Colonic mucosa (tissue), 4 donors: ENCODE measurements at places on chromosomes 6 and 20. TPM values are rescaled to one million over a fixed set of nuclear protein-coding genes. Genes with fewer than 3 reads are reported as not detected.

DNA sequence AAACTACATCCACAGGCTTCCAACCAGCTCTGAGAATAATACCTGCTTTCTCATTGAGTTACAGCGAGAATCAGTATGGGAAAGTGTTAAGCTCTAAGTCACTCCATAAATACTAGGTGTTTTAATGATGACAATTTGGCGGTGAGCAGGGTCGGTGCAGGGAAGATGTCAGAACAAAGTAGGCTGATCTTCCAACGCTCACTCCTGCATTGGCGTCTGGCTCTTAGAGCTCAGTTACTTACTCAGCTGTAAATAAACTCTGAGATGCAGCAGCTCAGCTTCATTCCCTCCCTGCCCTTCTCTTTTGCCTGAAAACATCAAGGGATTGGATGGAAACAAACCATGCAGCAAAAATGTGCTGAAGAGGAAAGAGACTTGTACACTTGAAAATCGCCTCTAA is 102.5 kb upstream of the SPACA1 start:
- no peaks in the 10 kb centered on the region for H3K36me3 ChIP-seq
- DNase-seq = no peak
- no peak overlapping the region for H3K4me3 ChIP-seq
- no peak overlapping the region for H3K27ac ChIP-seq
- no peaks in the 10 kb centered on the region for H3K4me1 ChIP-seq

TRDN gene
- total RNA-seq = not detected

- no peaks in the 10 kb centered on the region for H3K36me3 ChIP-seq
- no peak overlapping the region for H3K4me3 ChIP-seq
- H3K27ac ChIP-seq = no peak overlapping the region
Observed at GRCh38 chr6:97240222-97240621, 42.8 kb downstream of the MMS22L start.

DNA sequence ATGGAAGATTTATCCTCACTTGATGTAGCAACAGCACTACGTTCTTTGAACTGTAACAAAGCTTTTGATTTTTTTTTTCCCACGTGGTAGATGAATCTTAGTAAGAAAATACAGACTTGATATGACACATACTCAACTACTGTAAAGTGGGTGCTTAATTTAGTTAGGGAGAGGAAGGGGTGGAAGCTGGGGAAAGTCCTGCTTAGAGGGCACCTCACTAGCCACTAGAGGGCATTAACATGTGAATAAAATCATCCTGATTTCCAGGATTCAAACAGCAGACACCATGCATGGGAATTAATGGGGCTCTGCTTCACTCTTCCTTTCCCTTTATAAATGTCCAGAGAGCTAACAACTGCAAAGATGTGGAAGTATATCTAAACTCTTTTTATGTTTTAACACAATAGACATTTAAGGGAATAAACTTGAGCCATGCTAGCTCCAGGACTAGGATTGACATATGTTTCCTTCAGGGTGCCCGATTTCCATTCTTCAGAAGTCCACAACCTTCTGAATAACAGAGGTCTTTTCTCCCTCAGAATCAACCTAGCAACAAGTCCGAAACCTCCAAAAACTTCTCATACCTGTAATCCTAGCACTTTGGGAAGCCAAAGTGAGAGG is 250.1 kb downstream of the ATXN1 start:
- no peak overlapping the region for H3K27ac ChIP-seq
- H3K4me1 ChIP-seq = peaks cover 3% of the 10 kb centered on the region
- no peaks in the 10 kb centered on the region for H3K36me3 ChIP-seq
- DNase-seq = no peak
- H3K4me3 ChIP-seq = no peak overlapping the region

CPNE5 gene
- total RNA-seq = 4.6 TPM

- no peaks in the 10 kb centered on the region for H3K36me3 ChIP-seq
- peaks cover 13% of the 10 kb centered on the region for H3K4me1 ChIP-seq
- no peak for DNase-seq
- no peak overlapping the region for H3K4me3 ChIP-seq
- no peak overlapping the region for H3K27ac ChIP-seq
- no peaks in the 10 kb centered on the region for H3K27me3 ChIP-seq
Observed at GRCh38 chr6:53922539-53922981, 127.8 kb downstream of the LRRC1 start.

DNA sequence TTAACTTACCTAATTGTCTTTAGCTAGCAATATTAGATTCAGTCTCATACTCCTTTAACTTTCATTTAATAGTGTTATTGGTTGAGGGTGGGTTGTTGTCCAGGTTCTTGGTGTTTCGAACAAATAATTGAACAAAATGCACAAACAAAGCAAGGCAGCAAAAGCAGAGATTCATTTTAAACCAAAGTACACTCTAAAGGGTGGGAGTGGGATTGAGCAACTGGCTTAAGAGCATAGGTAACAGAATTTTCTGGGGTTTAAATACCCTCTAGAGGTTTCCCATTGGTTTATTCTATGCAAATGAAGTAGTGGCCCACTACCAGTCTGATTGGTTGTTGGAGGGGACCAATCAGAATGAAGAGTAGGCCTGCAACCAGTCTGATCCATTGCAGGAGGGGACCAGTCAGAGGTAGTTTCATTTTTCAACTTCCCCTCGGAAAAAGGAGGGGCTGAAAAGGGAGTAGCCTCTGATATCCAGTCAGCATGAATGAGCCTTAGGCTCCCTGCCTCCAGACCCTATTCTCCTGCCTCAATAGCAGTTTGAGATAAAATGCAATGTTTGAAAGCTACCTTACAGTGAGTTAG is 26.3 kb upstream of the RAB23 start:
- H3K36me3 ChIP-seq = no peaks in the 10 kb centered on the region
- H3K4me3 ChIP-seq = no peak overlapping the region
- H3K27ac ChIP-seq = no peak overlapping the region
- no peaks in the 10 kb centered on the region for H3K27me3 ChIP-seq

DNA sequence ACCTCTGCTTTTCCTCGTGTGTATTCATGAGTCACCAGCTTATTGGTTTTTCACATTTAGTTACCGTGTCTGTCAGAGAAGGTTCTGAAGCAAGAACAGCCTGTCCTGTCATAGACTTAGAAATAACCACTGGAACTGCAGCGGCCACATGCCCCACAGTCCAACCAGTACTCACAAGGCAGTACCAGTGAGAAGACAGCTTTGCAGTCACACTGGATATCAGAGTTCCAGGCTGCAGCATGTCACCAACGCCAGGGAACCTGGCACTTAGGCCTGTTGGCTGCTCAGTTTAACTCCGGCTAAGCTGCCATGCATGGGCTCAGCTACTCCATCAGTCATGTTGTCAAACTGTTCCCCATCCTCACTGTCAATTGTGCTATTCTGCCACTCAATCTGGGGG is 40.1 kb downstream of the ADNP start:
- no peak overlapping the region for H3K4me3 ChIP-seq
- peaks cover 9% of the 10 kb centered on the region for H3K36me3 ChIP-seq
- DNase-seq = no peak
- H3K27me3 ChIP-seq = no peaks in the 10 kb centered on the region

OXT gene
- not detected for total RNA-seq

- H3K36me3 ChIP-seq = no peaks in the 10 kb centered on the region
- H3K4me3 ChIP-seq = no peak overlapping the region
- no peak for DNase-seq
- H3K27me3 ChIP-seq = no peaks in the 10 kb centered on the region
- peaks cover 6% of the 10 kb centered on the region for H3K4me1 ChIP-seq
- H3K27ac ChIP-seq = no peak overlapping the region
Observed at GRCh38 chr6:35028781-35029769, 112.1 kb downstream of the TCP11 start.

DNA sequence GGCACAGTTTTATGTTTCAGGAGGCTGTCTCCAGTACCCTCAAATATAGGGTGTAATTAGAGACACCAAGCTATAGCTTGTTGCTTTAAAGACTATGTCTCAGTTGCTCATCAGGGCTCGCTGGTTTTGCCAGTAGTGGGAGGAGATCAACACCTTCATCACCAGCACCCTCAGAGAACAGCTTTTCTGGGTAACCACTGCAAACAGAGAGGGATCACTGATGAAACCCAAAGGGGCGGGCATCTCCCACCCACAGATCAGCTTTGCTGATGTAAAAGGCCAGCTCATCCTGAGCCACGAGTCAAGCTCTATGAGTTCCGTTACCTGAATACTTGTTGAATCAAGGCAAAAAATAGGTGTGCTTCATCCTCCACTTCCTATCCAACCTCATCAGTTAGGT is 187.7 kb downstream of the AIG1 start:
- H3K4me1 ChIP-seq = no peaks in the 10 kb centered on the region
- H3K27me3 ChIP-seq = no peaks in the 10 kb centered on the region
- no peaks in the 10 kb centered on the region for H3K36me3 ChIP-seq

MDFI gene
- 1.9 TPM for total RNA-seq

DNA sequence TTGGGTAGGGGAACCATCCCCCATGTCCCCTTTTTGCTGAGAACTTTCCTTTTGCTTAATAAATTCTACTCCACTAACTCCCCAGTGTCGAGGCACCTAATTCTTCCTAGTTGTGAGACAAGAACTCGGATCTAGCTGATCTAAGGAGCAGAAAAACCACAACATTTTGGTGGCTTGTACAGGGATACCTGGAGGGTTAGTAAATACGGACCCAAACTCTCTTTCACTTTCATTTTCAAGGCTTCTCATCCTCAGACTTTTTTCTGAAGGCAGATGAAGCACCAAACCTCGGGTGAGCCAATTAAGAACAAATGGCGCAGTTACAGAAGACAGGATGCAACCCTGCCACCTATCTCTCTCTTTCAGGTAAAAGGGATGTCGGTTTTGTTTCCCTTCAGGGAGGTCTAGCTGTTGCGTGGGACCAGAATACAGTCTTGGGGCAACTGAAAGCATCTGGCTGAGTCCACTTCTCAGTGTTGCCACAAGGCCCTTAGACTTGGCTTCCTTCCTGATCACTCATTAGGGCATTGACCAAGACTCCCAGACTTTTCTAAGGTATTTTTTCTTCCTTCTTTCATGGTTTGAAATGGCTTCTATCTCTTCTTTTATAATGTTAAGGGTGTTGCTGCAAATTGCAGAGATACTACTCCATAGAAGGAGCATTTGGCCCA is 11.1 kb upstream of the HTR1B start:
- H3K4me1 ChIP-seq = no peaks in the 10 kb centered on the region
- no peaks in the 10 kb centered on the region for H3K36me3 ChIP-seq
- no peak overlapping the region for H3K27ac ChIP-seq
- no peak for DNase-seq
- H3K27me3 ChIP-seq = no peaks in the 10 kb centered on the region

DNA sequence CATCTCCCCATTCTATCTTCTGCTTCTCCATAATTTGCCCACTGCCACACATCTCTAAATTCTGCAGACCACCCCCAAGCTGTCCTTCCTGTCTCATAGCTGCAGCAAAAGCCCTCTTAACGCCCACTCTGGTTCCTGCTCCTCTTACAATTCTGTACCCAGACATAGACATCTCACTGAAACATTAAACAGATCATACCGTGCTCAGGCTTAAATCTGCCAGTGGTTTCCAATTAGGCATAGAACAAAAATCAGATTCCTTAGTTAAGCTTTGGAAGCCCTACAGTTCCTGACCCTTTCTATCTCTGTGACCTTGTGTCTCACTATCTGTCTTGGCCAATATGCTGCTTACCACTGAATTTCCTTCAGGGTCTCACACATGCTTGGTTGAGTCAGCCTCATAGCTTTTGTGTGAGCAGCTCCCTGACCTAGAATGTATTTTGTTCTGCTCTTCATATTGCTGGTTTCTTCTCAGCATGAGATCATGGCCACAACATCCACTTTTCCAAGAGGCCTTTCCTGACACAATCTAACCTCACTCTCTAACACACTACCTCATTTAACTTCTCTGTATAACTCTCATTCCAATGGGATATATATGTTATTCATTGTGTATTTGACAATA is 749.7 kb downstream of the MAFB start:
- no peak overlapping the region for H3K4me3 ChIP-seq
- no peaks in the 10 kb centered on the region for H3K4me1 ChIP-seq
- no peaks in the 10 kb centered on the region for H3K27me3 ChIP-seq
- no peak for DNase-seq

RIPOR2 gene
- total RNA-seq = 2.0 TPM

DNA sequence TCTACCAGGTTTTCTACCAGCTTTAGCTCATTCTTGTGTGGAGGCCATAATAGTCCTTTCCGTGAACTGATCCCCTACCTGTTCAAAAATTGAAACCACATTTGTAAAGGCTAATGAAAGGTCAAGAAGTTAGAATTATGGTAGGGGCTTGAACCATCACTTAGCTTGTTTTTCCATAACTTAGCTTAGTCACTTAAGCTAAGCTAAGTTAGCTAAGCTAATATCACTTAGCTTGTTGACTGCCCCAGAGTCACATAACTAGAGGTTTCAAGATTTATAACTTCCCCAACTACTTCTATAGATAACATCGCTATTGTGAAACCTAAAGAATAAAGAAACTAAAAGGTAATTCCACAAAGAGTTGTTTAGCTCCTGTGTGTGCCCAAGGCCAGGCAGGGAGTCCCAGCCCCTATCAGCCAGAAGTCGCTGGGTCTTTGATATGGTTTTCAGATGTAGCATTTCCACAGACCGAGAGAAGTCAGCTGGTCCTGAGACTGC is 131.8 kb downstream of the VEGFA start:
- no peaks in the 10 kb centered on the region for H3K4me1 ChIP-seq
- no peak overlapping the region for H3K4me3 ChIP-seq
- no peaks in the 10 kb centered on the region for H3K27me3 ChIP-seq

RPS6KA2 gene
- 13.6 TPM for total RNA-seq

SOX12 gene
- total RNA-seq = 7.5 TPM

SLC32A1 gene
- not detected for total RNA-seq

RBM12 gene
- 74.5 TPM for total RNA-seq

DNA sequence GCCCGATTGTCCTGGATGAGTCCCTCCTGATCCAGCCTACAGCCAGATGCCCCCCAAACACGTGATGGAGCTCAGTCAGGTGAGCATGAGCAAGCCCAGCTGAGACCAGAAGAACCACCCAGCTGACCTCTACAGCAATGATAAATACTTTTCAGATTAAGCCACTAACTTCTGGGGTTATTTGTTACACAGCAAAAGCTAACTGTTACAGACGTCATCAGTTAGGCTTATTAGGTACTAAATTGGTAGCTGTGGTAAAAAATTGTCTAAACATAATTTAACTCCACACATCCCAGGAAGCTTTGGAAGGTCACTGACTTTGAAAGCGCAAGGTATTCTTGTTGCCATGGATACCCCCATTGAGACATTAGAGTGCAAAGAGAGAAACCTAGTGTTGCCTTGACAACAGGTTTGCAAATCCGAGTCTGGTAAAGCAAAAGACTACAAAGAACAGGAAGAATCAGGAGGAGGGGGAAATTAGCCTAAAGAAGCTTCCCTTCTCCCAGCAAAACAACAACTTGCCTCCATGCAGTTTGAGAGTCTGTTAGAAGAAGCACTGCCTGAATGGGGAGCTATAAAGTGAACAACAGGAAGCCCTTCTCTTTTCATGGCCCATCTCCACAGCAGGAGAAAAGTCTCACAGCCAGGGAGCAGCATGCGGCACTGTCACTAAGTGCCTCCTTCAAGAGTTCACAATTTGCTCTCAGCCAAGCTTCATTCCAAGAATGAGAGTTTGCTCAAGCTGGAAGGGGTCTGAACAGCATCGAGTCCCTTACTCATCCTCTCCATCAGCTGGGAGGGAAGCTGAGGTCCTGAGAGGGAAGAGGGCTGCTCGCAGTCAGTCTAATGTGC is 41.7 kb upstream of the ZNF831 start:
- no peaks in the 10 kb centered on the region for H3K4me1 ChIP-seq
- H3K36me3 ChIP-seq = no peaks in the 10 kb centered on the region
- H3K4me3 ChIP-seq = no peak overlapping the region
- no peak for DNase-seq
- H3K27ac ChIP-seq = no peak overlapping the region
- no peaks in the 10 kb centered on the region for H3K27me3 ChIP-seq
